ENCODE measurements at places on chromosomes 3 and 15. TPM values are rescaled to one million over a fixed set of nuclear protein-coding genes. Genes with fewer than 3 reads are reported as not detected.

DNA sequence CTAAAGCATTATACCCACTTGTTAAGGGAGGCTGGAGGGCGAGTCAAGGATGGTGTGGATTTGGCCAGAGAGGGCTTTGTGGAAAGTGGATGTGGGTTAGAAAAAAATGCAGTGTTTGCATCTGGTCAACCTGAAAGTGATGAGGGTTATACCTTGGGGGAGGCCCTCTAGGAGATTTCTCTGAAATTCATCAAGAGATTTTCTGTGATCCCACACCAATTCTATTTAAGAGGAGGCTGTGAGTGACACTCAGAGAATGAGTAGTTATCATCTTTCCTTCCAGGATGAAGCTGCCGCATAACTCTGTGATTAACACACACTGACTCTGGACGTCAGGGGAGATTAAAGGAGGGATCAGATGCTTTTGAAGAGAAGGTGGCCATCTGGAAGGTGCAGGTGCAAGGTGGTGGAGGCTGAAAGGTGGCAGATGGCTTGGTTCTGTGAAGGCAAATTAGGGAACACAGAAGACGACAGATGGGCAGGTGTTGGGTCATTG, 54.8 kb downstream of the ANAPC13 start:
- DNase-seq, result no peak

- DNase-seq, result no peak
These were observed 60.1 kb downstream of the SLCO3A1 start for GRCh38 chr15:91913560-91913959.

DNA sequence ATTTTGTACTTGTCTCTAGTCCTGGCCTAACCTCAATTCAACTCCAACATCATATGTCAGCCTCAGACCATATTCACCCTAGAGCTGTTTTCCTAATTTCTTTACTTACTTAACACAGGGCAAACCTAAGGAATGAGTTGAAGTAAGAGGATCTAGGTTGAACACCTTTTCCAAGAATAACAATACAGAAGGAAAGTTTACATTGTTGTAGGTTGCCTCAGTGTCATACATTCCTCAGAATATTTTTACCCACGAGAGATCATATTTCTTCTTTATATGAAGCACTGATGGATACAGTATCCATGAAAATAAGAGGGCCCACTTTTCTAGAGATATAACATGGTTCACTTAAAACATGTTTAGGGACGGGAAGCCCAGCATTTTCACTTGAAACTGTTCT, 369.5 kb downstream of the CNTN6 start:
- no peak for DNase-seq

Gene EPHB1
- 0.05 TPM for total RNA-seq

DNA sequence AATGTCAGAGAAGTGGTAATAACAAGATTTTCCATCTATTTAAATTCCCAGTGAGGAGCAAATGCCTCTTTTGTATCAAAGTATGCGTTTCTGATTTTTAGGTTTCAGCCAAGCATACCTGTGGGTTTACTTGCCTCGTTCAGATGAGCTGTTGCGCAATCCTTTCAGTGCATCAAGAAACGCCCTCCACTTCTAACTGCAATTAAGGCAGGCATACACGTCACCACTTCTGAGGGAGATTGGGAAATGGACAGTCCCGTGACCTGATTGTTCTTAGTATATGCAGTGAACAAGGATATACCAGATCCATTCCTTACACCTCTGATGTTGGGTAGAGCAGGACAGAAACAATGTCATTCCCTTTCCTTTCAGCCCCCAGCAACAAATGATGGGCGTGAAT, 219.0 kb downstream of the ITPR1 start:
- no peak for DNase-seq

DNA sequence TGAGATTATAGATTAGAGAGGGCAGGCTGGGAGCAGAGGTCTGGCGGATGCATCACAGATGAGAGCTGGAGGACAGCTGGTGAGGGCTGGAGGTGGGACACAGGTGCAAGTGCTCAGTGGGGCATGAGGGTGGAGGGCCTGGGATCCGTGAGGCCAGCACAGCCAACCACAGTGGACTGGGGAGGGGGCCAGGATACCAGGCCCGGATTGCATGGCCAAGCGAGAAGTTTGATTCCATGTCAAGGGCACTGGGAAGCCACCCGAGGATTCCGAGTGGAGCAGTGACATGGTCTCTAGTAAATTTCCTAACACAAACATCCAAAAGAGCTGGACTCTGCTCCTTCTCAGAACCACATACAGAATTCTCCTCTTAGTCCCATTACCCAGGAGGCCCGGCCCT, 44.0 kb upstream of the SLC41A3 start:
- no peak for DNase-seq

GRCh38 chr3:197337656-197338055, 39.2 kb upstream of the DLG1 start:
- no peak for DNase-seq

DNA sequence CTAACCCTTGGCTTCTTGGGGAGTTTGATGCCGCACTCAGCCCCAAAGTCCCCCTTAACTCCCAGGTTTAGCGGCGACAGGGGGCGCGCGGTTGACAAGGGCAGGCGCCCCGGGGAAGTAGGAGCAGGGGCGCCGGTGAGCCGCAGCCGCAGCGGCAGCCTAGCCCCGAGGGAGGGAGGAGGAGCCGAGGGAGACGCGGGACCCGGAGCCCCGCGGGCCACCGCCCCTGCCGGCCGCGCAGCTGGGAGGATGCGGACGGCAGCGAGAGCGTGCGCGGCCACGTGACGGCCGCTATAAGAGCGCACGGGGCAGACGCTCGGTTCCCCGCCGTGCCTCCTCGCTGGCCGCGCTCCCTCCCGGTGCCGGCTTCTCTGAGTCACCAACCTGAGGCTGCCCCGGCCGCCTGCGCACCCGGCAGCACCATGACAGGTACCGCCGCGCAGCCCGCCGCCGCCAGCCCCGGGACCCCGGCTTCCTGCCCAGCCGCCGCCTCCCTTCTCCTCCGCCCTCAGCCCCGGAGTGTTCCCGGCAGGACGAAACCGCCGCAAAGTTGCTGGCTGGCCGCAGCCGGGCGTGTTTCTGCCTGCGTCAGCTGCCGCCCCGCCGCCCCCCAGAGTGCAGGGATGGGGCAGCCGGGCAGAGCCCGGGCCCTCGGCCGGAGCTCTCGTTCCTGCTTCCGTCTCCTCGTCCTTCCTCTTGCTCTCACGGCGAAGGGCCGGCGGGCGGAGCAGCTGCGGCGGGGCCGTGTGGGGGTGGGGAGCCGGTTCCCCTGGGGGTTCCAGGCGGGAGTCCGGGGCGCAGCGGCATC, at the start of gene GYG1:
TSS of gene GYG1 (plus strand) at position 322 of the 808 bp plus-strand sequence. CDS start at position 423, 101 bp downstream.
- DNase-seq, result peak; percentile 67

DNA sequence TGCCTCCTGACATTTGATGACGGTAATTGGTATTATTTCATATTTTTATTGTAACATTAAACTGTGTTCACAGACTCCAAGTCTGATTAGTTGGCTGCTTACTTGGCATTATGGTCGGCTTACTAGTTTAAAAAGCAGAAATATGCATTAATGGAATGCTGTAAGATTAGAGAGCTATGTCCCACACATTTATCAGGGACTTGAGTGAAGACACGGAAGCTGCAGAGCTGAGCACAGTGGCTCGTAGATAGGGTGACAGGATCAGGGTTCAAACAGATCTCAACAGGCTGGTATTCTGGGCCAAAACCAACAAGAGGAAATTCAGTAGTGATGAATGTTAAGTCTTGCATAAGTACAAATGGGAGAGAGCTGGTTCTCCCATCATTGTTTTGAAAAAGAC, 113.8 kb downstream of the ADAMTSL3 start:
- no peak for DNase-seq

DNA sequence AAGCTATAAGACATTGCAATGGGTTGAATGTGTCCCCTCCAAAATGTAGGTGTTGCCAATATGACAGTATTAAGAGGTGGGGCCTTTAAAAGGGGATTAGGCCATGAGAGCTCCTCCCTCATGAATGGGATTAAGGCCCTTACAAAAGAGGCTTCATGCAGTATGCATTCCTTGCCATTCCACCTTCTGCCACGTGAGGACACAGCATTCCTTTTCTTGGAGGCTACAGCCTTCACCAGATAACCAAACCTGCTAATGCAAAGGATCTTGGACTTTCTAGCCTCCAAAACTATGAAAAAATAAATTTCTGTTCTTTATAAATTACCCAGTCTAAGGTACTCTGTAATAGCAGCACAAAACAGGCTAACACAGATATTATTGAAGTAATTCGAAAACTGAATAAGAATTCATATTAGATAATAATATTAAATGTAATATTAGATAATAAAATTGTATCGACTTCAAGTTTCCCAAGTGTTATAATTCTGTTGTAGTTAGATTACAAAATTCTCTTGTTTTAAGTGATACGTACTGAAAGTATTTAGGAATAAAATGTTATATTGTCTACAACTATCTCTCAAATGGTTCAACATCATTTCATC, 29.4 kb upstream of the ATP8B4 start:
- DNase-seq, result peak; percentile 61

Data from NCI-H460 (cell line).